ENCODE measurements at places on chromosomes 7 and 10.

- DNase-seq, result no peak
Observed at GRCh38 chr10:63376560-63377304, 89.0 kb downstream of the JMJD1C start.

DNA sequence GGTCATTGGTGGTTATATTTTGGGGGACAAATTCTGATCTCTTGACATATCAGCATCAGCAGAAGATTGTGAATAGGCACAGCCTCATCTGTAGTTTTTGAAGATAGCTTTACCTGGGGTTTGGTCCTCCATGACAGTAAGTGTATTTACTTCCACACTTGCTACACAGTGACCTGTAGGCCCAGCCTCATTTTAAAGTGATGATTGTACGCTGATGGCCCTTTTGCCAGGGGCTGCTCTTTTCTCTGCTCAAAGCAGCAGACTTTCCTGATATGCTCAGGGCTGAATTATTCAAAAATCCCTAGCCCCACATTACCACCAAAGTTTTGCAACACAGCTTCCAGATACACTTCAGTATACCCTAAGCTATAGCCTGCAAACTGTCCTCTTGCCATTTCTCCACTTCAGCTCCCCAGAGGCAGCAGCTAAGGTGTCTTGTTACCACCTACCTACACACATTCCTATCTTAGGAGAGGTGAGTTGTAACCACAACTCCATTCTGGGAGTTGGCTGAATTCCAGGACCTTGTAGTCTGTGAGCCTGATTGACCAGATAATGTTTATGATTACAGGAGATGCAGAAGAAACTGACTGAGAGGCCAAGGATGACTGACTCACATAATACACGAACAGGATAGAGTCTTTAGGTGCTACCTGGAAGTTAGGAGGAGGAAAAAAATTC lies 6.0 kb downstream of the ASB4 start:
- no peak for DNase-seq

GRCh38 chr10:10479465-10479864 lies 538.2 kb upstream of the CELF2 start:
- DNase-seq, result no peak

- DNase-seq, result no peak
Observed at GRCh38 chr7:116601426-116601825, 70.6 kb upstream of the MET start.

GRCh38 chr10:89274928-89275327 lies 23.4 kb upstream of the LIPA start:
- no peak for DNase-seq

- no peak for DNase-seq
Observed at GRCh38 chr10:12181065-12181775, 14.5 kb downstream of the NUDT5 start.

All from thymus (tissue), 14 donors.